ENCODE measurements at places on chromosomes 2 and 18. TPM values are rescaled to one million over a fixed set of nuclear protein-coding genes. Genes with fewer than 3 reads are reported as not detected.

The IL36B gene
- total RNA-seq: not detected

The LOXHD1 gene
- total RNA-seq: not detected

The TACR1 gene
- total RNA-seq: 0.56 TPM

The C1GALT1C1L gene
- 1.1 TPM for total RNA-seq

The CIB4 gene
- not detected for total RNA-seq

The FOXI3 gene
- not detected for total RNA-seq

The DCDC2C gene
- total RNA-seq: not detected
